ENCODE measurements at places on chromosomes 7 and 10.

- DNase-seq = no peak
These were observed 32.5 kb downstream of the RGS10 start for GRCh38 chr10:119509909-119510451.

- no peak for DNase-seq
These were observed 341.9 kb downstream of the LRMDA start for GRCh38 chr10:75773231-75773780.

- no peak for DNase-seq
These were observed 149.7 kb downstream of the NOC3L start for GRCh38 chr10:94213001-94213530.

DNA sequence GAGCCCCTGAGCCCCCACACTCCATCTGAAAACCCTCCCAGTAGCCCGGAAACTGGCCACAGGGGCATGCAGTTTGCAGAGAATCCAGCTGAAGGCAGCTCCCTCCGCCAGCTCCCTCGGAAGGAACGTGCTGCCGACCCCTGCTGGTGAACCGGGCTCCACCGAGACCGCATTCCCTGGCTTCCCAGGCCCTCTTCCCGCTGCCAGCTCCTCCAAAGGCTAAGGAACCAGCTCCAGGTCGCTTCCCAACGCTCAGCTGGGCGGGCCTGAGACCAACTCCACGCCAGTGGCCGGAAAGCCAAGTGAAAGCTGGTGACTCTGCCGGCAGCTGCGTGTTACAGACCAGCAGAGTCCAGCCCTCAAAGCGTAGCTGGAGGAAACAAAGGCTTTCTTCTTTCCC, 35.8 kb downstream of the GPER1 start:
- DNase-seq = peak; percentile 87

- DNase-seq = no peak
These were observed 30.1 kb upstream of the GLCCI1 start for GRCh38 chr7:7938471-7938870.

DNA sequence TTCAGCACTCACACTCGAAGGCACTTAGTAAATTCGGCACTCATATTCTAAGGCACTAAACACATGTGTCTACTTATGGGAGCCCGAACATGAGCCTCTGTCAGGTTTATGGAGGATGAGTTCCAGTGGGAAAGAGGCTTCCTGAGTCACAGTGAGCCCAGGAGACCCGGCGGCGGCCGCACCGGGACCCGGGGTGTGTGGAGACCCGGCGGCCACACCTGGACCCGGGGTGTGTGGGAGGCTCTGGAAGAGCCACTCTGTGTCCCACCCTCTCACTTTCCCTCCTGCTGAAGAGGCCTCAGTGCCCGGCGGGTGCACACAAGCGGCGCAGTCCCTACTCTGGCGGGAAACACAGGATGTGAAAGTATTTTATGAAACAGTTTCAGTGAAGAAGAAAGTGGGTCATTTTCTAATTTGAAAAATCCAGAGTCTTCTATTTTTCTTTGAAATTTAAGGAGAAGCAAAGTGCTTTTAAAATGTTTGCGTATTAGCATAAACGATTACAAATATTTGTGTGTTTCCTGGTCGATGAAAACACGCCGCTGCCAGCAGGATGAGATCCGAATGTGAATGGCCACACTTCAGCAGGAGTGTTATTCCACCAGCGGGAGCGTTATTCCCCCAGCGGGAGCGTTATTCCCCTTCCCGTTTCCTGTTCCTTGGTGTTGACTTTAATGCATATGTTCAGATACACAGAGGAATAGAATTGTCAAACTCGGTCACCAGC, 625.1 kb downstream of the DNAJB6 start:
- DNase-seq = no peak

DNA sequence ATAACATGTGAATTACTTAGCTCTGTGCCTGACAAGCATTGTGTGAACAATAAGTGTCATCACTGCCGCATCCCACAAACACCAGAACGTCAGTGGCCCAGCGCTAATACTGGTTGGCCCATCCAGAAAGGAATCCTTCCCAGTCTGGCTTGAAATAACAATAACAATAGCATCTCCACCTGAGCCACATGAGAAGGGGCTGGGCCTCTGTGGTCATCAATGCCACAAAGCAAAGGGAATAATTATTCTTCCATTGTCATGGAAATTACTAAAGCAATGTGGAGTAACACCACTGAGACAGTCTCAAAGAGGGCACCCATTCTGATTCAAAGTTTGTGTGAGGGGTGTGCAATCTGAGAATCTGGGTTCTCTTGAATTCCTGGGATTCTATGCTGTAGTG, 105.7 kb upstream of the INHBA start:
- no peak for DNase-seq

DNA sequence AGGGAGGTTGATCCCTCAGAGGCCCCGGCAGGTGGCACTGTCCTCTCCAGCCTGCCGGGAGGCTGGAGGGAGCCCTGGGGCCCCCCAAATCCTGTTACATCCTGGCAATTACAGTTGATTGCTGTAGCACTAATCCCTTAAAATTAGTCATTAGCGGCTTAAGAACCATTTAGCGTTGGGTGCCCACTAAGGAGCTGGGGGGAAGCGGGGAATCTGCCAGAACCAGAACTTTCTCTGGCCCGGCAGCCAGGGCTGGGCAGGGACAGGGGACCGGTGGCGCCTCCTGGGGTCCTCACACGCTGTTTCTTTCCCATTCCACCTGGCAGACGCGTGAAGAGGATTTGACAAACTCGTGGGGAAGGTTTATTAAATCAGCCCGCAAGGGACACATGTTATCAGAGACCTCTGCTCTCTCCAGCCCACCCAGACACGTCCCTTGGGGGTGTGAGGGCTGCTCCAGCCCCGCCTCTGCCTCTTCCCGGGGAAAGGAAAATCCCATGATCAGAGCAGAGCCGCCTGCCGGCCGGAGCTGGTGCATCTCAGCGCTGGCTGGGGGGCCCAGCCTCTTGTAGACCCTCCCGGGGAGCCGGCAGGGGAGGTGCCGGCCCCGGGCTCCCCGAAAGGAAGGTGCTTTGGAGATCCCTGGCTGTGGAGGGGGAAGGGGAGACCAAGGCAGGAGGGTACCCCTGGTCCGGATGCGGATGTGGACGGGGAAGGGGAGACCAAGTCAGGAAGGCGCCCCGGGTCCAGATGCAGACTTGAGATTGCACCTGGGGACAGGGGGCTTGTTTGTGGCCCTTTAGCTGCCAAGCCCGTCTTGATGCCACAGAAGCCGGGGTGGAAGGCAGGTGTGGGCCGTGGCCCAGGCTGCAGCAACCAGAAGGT, 142.7 kb downstream of the ELFN1 start:
- no peak for DNase-seq

GRCh38 chr7:91066627-91067026, 197.6 kb upstream of the FZD1 start:
- DNase-seq = no peak

GRCh38 chr7:82105463-82105862, 335.6 kb upstream of the HGF start:
- no peak for DNase-seq

DNA sequence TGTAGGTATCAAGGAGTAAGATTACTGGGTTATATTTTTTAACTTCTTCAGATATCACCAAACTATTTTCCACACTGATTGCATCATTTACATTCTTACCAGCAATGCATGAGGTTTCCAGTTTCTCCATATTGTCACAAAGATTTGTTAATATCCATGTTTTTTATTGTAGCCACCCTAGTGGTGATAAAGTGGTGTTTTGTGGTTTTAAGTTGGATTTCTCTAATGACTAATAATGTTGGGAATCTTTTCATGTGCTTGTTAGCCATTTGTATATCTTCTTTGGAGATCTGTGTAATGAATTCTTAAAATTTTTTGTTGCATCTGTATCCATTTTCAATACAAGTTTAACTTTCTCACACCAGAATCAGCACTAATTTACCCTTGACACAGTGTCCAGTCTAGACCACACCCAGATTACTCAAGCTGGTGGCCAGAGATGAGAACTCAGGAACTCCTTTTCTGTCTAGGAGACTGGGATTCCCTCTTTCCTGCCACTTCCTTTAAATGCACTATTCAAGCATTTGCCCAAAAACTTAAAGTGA, 67.0 kb upstream of the PLXDC2 start:
- no peak for DNase-seq

- no peak for DNase-seq
These were observed 60.9 kb downstream of the PAX2 start for GRCh38 chr10:100806356-100806645.

DNA sequence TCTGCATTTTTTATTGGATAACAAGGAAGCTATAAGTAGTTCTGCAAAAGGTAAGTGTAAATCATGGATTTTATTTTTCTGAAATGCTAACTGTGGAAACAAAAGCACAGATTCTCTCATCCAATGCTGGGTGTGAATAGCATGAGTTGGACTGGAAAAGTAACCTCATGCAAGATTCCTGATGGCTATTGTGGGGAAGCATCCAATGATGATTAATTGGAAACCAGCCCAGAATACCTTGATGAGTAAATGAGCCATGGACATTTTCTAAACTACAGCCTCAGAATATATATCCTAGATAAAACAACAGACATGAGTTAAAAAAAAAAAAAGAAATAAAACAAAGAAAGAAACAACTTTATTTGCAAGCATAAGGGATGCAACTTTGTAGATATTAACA, 934.6 kb downstream of the CCSER2 start:
- no peak for DNase-seq

DNA sequence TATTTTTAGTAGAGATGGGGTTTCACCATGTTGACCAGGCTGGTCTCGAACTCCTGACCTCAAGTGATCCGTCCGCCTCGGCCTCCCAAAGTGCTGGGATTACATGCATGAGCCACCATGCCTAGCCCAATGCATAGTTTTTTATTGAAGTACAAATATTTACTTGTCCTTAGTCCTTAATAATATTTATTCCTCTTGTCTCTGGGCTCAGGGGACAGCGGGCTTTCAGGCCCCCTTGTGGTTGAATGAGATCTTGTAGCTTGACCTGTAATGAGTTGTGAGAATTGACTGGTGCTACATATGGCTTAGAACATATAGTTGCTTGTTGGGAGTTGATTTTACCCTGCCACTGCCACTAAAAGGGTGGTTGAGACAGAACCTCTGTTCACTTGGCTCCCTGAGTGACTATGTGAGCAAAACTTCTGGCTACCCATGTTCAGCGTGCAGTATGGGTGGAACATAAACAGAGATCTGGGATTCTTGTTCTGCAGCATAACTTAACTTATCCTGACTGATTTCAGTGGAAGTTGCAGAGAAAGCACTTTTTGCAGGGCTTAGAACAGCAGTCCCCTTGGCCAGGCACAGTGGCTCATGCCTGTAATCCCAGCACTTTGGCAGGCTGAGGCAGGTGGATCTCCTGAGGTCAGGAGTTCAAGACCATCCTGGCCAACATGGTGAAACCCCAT, 14.9 kb downstream of the CCL26 start:
- DNase-seq = peak; percentile 42

GRCh38 chr10:133608855-133609254, 17.7 kb downstream of the FRG2B start:
- no peak for DNase-seq

GRCh38 chr7:104926601-104927041, 87.4 kb upstream of the KMT2E start:
- peak; percentile 30 for DNase-seq

GRCh38 chr10:129793996-129794395, 170.1 kb downstream of the EBF3 start:
- DNase-seq = no peak

DNA sequence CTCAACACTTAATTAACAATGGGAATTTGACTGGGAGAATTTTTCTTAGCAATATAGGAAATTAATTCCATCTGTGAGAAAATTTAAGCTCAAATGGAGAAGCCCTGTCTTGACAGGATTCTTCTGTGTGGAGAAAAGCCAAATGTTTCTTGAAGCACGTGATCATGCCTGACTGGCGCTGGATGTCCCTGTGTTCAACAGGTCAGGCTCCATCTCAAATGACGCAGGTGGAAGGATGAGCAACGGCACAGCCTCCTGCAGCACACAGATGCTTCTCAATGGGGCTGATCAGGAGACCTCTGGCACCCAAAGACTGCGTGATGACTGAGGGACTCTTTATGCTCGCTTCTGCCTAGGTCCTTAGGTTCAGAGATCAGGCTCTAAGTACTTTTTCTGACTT, 143.8 kb downstream of the RSU1 start:
- DNase-seq = no peak

GRCh38 chr7:122561326-122561725, 137.6 kb downstream of the RNF133 start:
- no peak for DNase-seq

- DNase-seq = no peak
These were observed 71.5 kb downstream of the XPNPEP1 start for GRCh38 chr10:109851616-109852474.

- no peak for DNase-seq
These were observed 304.6 kb upstream of the NRG3 start for GRCh38 chr10:81570349-81570748.

DNA sequence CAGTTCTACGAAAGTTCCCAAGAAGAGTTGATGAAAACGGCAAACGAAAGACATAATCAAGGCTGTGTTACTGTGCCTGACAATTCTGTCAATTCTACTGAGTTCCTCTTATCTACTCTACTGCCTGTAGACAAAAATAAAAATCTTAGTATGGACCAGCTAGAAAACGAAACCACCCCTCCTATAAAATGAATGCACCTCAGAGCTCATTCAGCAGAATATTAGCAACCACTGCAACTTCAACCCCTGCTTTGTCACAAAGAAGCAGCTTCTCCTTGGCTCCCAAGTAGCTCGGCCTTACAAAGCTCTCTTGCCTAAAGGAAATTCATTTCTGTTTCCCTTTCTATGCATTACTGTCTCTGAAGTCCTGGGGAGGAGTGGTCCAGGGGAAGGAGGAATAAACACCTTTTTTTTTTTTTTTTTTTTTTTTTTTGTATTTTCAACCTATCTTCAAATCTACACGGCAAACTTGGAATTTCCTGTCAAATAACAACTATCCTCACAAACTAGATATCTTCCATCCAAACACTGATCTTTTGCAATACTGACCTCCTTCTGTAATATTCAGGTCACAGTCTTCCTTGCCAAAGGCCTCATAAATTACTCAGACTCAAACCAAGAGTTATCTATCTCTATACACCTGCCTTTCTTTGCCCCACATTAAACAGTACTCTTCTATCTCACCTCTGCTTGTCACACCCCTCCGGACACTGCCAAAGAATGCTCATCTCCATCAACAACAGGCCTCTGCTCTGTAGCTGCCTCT, 74.3 kb downstream of the GLI3 start:
- no peak for DNase-seq

DNA sequence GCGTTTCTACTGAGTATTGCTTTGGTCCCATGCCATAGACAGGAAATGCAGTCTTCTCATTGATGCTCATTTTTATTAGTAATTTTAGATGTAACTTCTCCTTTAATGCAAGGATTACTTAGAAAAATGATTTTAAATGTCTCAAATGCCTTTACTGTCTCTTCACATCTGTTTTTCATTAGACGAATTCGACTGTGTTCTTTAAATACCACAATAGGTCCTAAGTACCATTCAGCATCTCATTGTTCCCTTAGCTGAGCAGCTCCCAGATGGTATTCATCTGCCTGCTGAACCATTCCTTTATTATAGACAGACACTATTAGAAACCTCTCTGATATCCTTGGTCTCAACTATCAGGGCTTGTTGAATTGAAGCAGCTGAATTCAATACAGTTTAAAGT, 113.6 kb downstream of the LSMEM1 start:
- no peak for DNase-seq

All from lung (tissue), 17 donors.